ENCODE measurements at places on chromosomes 2 and 18.
A peak's percentile ranks its signal among the peaks of the same experiment; 100 is the strongest.

GRCh38 chr2:88128654-88129312 is 921 bp upstream of the FABP1 start:
- DNase-seq = no peak

GRCh38 chr2:23489471-23490322 is 104.7 kb downstream of the KLHL29 start:
- DNase-seq = no peak

DNA sequence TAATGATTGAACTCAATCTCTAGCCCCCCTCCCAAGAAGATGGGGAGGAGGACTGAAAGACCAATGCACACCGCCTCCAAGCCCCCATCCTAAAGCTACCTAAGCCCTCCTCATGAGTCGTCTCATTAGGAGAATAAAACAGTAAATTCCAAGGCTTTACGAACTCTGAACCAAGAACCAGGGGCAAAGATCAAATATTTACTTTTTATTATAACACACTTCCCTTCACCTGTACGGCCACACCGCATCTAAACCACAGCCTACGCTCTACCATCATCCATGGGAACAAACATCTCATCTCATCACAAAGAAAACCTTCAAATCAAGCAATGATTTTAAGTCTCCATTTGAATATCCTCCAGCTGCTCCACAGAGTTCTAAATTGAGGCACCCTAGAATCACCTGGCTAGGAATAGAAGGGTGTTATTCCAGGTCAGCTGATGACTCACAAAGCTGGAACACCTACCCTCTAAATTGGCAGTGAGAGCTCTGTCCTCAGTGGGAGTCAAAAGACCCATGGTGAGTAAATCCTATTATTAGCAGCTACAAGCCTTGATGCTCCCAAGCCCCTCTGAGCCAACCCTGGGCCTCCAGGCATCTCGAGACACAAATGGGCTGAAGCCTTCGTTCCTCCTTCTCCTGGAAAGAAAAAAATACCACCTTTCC is 45.6 kb upstream of the BZW1 start:
- DNase-seq = no peak

- no peak for DNase-seq
Observed at GRCh38 chr2:72950558-72951255, 33.4 kb downstream of the EMX1 start.

- DNase-seq = no peak
Observed at GRCh38 chr2:188307850-188308283, 16.2 kb downstream of the GULP1 start.

DNA sequence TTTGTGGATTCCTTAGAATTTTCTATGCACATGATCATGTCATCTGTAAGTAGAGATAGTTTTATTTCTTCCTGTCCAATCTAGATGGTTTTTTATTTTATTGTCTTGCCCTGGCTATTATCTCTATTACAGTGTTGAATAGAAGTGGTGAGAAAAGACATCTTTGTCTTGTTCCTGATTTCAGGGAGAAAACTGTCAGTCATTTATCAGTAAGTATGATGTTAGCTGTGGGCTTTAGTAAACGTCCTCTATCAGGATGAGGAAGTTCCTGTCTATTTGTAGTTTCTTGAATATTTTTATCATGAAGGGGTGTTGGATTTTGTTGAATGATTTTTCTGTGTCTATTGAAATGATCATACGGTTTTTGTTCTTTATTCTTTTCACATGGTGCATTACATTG is 5.3 kb downstream of the PLEKHH2 start:
- DNase-seq = no peak

GRCh38 chr2:2699121-2699505 is 368.0 kb upstream of the MYT1L start:
- no peak for DNase-seq

DNA sequence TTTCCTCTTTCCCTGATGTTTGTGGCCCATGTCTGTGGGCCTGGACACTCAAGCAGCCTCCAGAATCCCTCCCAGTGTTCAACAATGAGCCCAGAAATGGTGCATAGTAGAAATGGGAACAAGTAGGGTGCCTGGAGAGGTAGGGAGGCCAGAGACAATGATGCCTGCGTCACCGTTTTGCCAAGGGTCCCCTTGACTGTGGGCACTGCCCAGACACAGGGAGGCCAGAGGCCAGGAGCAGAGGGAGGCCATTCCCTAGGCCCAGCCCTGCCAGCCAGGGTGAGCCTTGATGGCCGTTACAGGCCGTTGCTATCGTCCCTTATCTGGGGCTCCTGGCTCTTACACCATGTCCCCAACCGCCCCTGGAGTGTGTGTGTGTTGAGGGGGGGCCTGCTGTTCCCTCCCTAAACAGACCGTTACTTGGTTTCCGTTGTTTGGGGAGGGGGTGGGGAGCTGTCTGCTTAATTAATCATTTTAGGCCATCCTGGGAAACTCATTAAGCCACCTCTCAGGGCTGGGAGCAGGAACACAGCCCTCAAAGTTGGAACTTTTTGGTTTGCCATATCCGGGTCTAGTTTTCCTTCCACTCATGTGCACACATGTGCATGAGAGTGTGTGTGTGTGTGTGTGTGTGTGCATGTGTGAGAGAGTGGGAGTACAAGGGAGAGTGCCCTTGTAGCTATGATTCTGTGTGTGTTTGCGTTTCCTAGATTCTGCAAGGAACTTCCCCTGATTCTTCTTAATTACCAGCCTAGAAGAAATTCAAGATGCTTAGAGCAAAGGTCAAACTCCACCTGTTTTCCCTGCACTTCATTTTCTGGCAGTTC is 135.2 kb upstream of the HAAO start:
- DNase-seq = peak; percentile 82

DNA sequence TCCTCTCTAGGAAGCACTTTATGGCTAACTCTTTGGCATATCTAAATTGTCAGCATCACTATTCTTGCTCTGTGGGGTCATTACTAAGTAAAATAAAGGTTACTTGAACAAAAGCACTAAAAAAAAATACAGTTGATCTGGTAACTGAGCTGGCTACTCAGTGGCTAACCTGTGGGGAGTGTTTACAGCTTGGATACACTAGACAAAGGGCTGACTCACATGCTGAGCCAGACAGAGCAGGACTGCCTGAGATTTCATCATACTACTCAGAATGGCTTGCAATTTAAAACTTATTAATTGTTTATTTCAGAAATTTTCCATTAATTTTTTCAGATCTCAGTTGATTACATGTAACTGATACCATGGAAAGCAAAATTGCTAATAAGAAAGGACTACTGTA is 1690.4 kb upstream of the SLC39A10 start:
- DNase-seq = no peak

GRCh38 chr2:27988718-27989117 is 98.2 kb downstream of the BABAM2 start:
- DNase-seq = no peak

DNA sequence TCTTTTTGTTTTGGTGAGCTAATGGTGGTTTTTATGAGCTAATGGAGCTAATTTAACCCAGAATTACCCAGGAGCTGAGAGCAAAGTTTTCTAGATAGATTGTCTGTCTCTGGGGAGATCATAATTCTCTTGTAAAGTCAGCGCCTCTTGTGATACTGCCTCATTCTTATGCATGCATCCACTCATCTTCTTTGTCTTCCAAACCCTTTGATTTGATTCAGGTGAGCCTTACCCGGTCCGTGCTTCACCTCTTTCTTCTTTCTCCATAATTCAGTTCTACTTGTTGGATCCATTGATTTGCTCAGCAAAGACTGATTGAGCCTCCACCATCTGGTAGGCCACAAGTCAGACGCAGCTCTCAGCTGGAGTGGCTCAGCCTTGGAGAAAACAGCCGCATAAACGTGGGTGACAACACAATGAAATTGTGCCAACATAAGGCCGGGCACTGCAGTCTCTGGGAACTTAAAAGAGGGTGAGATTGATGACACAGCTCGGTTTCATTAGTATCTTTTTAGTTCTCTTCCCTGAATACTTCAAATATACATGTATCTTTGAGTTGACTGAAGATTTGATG is 158.5 kb upstream of the SH3BP4 start:
- DNase-seq = no peak

- no peak for DNase-seq
Observed at GRCh38 chr2:191676790-191677645, 918 bp upstream of the NABP1 start.

DNA sequence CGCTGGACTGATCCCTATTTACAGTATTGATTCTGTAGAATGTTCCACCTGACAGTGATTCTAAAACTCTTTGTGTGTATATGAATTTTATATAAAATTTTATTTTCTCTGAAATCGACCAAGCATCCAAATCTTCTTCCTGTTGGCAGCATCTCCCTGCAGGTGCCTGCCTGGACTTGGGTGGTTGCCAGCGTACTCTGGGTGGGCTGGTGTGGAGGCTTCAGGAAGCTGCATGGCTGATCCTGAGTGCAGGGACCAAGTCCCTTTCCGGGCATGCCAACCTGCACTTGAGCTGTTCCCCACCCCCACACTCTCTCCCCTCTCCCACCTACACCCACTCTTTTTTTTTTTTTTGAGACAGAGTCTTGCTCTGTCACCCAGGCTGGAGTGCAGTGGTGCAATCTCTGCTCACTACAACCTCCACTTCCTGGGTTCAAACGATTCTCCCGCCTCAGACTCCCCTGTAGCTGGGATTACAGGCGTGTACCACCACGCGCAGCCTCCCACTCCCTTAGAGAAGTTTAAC is 53.2 kb upstream of the ALKAL2 start:
- no peak for DNase-seq

GRCh38 chr18:31102025-31102684 is at the start of gene DSC2:
TSS of gene DSC2 (minus strand) at chr18:31102421. CDS start at chr18:31101971, 450 bp downstream.
- peak; percentile 89 for DNase-seq

DNA sequence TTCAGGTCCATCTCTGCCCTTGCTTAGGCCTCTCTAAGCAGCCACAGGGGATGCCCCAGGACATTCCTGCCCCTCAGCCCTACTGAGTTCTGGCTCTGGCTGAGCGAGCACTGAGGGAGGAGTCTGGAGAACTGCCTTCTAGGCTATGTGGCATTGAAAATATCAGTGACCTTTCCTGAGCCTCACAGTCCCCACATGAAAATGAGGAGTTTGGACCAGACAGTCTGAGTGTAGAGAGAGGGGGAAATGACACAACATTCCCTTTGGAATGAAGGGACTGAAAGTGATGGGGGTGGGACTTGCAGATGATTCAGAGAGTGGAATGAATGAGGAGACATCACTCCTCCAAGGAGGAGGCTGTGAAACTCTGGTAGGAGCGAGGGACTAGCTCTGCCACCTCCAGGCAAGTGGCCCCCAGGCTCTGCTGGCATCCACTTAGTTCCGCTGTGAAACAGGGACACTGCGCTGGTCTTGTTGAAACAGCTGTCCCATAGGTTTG is 8.0 kb downstream of the TNS1 start:
- DNase-seq = no peak

- DNase-seq = no peak
Observed at GRCh38 chr18:33467531-33467930, 27.0 kb upstream of the CCDC178 start.

DNA sequence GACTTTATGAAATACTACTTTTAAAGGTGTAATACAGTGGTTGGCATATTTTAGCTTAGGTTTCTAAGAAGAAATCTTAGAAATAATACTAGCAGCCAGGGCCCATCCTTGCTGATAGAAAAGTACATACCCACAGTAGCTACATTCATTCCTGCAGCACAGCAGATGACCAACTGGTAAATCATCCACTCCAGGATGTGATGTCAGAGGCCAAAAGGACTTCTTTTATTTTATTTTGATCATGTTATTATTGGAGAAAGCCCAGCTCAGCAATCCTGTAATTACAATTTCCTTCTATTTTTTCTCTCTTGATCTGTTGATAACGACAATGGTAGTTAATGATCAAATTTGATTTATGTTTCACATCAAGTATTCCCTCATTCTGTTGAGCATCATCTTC is 18.0 kb upstream of the TTN start:
- DNase-seq = no peak

DNA sequence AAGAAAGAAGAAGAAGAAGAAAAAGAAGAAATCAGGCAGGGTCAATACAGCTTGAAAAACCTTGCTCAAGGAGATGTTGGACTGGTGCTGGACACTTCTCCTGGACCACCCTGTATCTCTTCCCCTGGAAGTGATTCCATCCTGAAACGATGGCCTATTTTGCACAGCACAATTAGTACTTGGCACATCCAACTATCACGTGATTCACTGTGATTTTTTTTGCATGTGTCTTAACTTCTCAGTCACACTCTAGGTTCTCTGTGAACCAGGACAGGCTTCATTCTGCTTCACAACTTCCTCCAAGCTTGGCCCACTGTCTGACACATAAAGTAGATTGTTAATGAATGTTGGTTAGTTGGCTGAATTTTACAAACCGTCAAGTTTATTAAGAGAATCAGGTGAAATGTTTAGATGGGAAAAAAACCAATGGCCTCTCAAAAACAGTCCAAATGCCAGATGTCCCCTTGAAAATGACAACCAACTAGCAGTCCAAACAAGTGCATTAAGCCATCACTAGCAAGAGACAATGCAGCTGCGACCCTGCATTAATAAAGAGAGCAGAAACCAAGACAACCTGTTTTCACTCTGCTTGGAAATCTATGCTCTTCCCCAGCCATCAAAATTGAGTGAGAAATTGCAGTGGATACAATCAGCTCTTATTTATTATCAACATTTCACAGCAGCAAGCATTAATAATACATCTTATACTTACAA is 300.0 kb upstream of the CHAC2 start:
- peak; percentile 36 for DNase-seq

DNA sequence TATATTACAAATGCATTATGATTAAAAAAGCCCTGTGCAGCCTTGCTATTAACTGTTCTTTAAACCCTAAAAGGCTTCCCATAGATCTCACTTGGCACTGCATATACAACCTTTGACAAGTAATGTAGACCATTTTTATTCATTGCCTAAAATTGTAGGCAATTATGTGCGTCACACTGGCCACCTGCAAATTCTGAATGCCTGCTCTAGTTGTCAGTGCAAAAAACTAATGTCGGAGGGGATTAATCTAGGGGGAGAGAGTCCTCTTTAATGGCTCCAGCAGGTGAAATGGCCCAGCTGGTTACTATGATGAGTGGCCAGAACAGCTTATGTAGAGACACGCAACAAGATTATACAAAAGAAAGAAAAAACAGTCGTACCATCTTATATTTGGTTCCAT is 123.2 kb downstream of the OLA1 start:
- peak; percentile 24 for DNase-seq

GRCh38 chr2:162013514-162014475 is 60.2 kb downstream of the DPP4 start:
- DNase-seq = no peak
